RKO (cell line): ENCODE measurements at places on chromosomes 11 and 22.

GRCh38 chr22:50673231-50674129 lies 857 bp downstream of the SHANK3 start:
- DNase-seq, result no peak

DNA sequence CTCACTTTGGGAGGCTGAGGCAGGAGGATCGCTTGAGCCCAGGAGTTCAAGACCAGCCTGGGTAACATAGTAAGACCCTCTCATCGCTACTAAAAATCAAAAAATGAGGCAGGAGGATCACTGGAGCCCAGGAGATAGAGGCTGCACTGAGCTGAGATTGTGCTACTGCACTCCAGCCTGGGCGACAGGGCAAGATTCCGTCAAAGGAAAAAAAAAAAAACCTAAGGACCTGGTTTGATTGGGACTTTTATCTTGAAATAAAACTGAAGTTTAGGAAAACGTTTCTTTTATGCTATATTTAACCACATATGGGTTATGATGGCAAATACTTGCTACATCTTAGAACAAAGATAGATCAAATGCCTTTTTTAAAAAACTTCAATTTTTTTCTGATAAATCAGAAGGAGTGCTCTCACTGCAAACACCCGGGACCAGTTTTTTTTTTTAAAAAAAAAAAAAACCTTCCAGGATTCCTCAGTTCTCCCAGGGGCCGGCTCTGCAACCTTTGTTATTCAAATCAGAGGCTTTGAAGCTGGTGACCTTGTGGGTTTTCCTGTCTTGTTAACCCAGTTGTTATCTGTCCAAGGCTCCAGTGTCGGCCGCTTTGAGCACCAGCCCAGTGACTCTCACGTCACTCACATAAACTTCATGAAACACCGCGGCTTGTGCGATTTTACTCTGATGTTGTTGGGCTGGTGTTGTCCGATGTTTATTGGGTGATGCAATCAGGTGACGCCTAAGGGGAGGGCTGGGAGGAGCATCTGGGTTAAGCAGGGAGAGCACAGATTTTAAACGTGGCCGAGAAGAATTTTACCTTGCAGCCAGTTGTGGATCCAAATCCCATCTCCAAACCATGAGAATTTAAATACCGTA lies 24.7 kb upstream of the SLC22A12 start:
- DNase-seq, result peak; percentile 52

DNA sequence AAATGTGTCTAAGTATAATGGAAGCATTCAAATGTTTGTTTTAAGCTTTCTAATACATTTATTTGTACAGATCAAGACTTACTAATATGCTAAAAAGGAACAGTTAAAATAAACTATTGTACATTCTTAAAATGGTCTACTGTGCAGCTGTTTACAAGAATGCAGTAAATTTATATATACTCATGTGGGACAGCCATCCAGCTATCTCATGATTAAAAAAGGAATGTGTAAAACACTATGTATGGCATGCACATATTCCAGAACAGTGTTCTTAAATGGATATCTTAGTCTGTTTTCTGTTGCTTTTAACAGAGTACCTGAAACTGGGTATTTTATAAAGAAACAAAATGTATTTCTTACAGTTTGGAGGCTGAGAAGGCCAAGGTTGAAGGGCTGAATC lies 30.2 kb upstream of the CSTF3 start:
- no peak for DNase-seq

- no peak for DNase-seq
Observed at GRCh38 chr11:47995360-47995769, 15.0 kb downstream of the PTPRJ start.

DNA sequence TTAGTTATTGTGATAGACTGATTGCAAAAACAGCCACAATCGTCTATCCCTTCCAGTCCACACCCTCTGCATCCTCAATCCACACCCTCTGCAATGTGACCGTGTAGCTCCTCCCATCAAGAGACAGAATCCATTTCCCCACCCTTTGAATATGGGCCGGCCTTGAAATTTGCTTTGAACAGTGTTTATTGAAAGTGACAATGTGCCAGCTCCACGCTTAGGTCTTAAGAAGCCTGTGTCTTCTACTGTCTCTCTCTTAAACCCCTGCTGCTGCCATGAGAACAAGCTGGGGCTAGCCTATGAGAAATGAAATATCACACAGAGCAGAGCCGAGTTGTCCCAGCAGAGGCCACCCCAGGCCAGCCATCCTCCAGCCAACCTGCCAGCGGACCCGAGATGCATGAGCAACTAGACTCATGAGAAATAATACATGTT lies 22.3 kb upstream of the MICAL2 start:
- DNase-seq, result peak; percentile 33

- peak; percentile 56 for DNase-seq
Observed at GRCh38 chr11:63663809-63664208, 7.4 kb downstream of the ATL3 start.

DNA sequence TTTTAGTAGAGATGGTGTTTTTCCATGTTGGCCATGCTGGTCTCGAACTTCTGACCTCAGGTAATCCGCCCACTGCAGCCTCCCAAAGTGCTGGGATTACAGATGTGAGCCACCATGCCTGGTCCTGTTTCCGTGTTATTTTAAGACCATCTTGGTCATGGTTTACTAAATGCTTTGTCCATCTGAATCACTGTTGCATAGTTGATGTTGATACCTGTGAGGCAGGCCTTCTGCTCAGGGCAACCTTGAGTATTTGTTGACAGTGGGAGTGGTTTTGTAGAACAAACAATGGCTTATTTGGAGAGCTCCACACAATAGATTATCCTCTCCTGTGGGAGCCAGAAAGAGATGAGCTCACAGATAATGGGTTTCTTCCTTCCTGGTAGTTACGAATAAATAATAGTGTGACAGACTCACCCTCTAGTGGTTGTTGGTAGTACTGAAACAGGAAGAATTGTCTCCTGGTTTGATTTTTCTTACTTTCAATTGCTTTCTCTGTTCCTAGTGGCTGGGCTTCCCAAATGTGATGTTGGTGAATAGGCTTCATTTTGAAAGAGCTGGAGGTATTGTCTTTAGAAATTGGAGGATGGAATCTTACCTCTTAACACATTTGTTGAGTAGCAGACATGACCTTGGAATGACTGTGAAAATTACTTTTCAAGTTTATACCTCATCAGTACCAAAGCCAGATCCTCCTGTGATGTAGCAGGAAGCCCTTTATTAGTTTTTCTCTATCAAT lies 39.0 kb downstream of the CTNND1 start:
- DNase-seq, result peak; percentile 82

GRCh38 chr11:63240791-63241379 lies 2.5 kb downstream of the SLC22A25 start:
- no peak for DNase-seq

- DNase-seq, result no peak
Observed at GRCh38 chr11:92131289-92131865, 93.2 kb upstream of the FAT3 start.

DNA sequence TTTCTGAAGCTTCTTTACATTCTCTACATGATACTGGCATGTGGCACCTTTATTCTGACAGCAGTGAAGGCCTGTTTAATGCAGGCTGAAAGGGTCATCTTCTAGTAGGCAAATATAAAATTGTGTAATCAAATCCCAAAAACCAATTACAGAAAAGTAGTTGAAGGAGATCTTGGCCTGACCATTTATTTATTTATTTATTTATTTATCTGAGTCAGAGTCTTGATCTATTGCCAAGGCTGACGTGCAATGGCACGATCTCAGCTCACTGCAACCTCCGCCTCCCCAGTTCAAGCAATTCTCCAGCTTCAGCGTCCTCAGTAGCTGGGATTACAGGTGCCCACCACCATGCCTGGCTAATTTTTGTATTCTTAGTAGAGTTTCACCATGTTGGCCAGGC lies 22.7 kb upstream of the CECR2 start:
- no peak for DNase-seq

DNA sequence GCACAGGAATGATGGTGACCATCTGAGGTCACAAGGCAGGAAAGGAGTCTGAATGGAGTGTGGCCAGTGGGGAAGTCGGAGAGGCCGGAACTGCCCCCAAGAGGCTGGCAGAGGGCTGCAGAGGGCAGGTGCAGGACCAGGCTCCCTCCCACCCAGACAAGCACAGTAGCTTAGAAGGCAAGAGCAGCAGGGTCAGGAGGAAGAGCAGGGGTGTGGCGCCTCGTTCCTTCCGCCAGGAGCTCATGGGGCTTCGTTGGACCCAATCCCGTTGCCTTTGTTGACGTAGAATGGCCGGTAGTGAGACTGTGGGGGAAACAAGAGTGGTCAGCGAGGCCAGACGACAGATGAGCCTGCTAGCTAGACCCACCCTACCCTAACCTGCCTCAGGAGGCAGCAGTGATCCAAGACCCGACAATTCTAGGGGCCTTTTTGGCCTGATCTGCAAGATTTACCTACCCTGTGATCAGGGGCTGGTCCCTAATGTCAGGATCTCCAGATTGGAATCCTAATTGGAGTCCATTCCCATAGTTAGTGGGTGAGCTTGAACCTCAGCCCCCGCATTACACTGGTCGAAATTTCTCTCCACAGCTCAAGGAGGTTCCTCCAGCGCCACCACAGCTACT lies 25.6 kb downstream of the TRIM29 start:
- no peak for DNase-seq

DNA sequence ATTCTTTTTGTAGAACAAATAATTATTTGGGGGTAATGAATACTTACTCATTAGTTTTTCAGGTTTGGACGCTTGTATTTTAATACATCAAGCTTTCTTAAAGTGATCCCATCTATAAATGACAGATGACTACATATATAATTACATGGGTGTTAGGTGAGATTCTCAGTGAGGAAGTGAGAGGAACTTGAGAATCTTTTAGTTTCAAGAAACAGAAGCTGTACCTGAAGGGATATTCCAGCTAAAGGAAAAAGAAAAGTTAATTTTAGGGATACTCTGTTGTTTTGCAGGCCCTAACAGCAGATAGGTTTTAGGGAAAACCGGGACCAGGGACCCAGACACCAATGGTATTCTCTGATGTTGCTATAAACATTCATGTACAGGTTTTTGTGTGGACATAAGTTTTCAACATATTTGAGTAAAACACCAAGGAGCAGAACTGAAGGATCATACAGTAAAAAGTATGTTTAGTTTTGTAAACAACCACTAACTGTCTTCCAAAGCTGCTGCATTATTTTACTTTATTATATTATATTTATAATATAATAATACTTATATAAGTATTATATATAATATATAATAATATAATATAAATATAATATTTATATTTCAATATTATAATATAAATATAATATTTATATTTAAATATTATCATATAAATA lies 24.1 kb upstream of the PHOX2A start:
- no peak for DNase-seq

GRCh38 chr11:31871310-31872075 lies 60.4 kb upstream of the PAX6 start:
- no peak for DNase-seq

GRCh38 chr11:7499081-7499480 lies 13.8 kb downstream of the OLFML1 start:
- DNase-seq, result no peak

GRCh38 chr22:46827781-46828180 lies 65.3 kb downstream of the TBC1D22A start:
- DNase-seq, result no peak

DNA sequence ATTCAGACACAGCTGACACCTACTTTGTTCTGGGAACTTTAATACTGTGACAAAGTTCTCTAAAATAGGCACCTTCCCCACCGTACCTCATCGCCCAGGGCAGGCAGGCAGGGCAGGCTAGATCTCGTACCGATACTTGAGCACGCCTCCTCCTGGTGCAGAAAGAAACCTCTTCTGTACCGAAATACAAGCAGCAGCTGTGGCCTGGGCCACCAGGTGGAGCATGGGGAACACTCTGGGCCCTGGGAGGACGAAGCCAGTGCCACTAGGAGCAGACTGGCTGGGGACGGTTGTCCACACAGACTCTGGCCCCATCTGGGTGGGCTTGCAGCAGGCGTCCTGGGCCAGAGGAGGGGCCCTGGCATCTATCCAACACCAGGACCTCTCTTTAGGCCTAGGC lies 12.8 kb downstream of the PMM1 start:
- peak; percentile 72 for DNase-seq

DNA sequence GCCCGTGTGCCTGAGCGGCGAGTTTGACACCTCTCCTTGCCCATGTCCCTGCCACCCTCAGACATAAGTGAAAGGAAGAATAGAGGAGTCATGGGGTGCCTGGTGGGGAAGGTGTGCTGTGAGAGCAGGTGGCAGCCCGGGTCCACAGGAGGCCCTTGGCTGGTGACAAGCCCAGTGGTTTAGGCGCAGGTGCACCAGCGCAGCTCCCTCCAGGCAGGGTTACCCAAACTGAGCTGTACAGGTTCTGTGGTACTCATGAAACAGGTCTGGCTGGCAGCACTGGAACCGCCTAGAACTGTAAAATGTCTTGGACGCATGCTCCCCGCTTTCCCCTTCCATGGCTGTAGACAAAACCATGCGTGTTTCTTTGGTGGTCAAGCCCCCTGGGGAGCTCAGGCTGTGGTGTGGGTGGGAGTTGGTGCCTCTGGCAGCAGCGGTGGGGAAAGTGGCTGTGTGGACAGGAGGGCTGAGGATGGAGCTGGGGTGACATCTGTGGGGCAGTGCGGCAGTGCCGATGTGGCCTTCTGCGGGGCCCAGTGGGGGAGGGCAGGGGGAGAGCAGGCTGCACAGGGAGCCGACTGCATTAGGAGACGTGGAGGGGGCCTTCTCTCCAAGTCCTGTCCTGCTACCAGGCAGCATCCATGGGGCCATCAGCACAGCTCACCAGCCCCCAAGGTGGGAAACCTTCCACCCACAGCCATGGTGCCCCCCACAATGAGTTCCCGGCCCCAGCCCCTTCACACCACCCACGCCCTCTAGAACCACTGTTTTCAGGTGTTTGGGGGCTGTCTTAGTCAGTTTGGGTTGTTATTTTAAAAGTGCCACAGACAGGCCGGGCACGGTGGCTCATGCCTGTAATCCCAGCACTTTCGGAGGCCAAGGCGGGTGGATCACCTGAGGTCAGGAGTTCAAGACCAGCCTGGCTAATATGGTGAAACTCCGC lies 5.6 kb upstream of the GTSE1 start:
- no peak for DNase-seq

DNA sequence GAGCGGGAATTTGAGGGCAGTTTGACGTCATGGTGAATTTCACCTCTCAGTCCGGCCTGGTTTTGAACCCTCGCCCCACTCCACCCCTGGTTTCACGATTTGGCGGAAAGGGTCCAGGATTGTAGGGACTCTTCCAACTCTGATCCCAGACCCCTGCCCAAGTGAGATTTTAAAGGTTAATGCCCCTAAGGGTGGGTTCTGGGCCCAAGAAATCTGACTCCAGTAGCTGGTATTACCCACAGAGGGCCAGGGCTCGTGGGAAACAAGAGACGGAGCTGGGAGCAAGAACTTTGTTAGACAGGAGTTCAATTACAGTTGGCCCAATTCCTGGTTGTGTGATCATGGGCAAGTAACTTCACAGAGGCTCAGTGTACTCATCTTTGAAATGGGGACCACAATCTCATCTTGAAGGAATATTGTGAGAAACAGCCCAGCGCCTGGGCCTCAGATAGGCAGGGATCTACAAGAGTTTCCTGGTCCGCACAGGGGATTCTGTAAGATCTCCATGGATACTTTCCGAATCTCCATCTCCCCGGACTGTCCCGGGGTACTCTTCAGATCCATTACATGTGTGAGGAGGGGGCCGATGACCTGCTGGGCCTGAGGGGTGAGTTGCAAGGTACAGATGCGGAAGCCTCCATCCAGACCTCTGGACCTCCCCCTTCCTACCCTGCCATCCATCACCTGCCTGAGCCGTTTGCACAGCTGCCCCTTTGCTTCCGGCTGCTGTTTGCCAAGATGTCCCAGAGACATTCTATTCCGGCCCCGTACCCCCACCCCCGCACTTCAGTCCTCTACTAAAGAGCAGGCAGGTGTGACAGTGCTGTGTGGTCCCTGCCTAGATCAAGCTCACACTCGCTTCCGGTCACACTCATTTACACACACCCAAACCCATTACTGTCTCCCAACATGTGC lies 687 bp upstream of the CALCA start:
- DNase-seq, result no peak

- no peak for DNase-seq
Observed at GRCh38 chr11:71108013-71108865, 144.1 kb downstream of the SHANK2 start.
